ENCODE measurements at places on chromosomes 5 and 9. TPM values are rescaled to one million over a fixed set of nuclear protein-coding genes. Genes with fewer than 3 reads are reported as not detected.

The CTSV gene
- polyA plus RNA-seq: 19.0 TPM

The SPINK5 gene
- not detected for polyA plus RNA-seq

The LEAP2 gene
- polyA plus RNA-seq: not detected

The ANGPTL2 gene
- 14.9 TPM for polyA plus RNA-seq

The TAF11L10 gene
- polyA plus RNA-seq: not detected

The ZNF483 gene
- polyA plus RNA-seq: 2.9 TPM

The ENG gene
- polyA plus RNA-seq: 47.3 TPM

The TCERG1 gene
- polyA plus RNA-seq: 13.0 TPM

The UBAC1 gene
- 80.4 TPM for polyA plus RNA-seq

The PIP5K1B gene
- 2.5 TPM for polyA plus RNA-seq

The TAF1L gene
- not detected for polyA plus RNA-seq

The MLANA gene
- polyA plus RNA-seq: not detected

The SPATA31C1 gene
- 0.08 TPM for polyA plus RNA-seq

The PCDHA13 gene
- polyA plus RNA-seq: 0.36 TPM

Measured in brain (organoid and tissue), 16 donors.